ENCODE measurements at places on chromosomes 3 and 15.

GRCh38 chr3:159487304-159487703 lies 501.3 kb upstream of the IL12A start:
- DNase-seq: no peak

GRCh38 chr15:50127255-50127777 lies 8.3 kb upstream of the ATP8B4 start:
- no peak for DNase-seq

- DNase-seq: no peak
Measured at GRCh38 chr15:78004222-78004727, 73.2 kb downstream of the TBC1D2B start.

GRCh38 chr3:97432914-97433313 lies 331.6 kb upstream of the ARL6 start:
- DNase-seq: no peak

DNA sequence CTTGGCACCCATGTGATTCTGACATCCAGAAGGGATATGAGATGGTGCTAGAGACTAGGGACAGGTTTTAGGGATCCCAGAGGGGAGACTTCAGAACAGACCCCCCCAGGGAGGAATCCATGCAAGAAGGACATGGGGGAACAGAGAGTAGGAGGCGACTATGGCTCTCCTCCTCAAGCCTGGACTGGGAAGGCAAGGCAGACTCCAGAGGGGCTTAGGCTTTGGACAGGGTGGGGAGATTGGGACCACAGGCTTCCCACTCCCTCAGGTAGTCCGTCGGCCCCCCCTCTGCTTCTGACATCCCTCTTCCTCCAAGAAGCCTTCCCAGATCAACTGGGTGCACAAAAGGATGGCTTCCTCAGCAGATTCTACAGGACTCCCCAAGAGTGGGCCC lies 3.0 kb upstream of the VIPR1 start:
- DNase-seq: no peak

- DNase-seq: no peak
Measured at GRCh38 chr3:50390508-50391224, 31.3 kb upstream of the TMEM115 start.

DNA sequence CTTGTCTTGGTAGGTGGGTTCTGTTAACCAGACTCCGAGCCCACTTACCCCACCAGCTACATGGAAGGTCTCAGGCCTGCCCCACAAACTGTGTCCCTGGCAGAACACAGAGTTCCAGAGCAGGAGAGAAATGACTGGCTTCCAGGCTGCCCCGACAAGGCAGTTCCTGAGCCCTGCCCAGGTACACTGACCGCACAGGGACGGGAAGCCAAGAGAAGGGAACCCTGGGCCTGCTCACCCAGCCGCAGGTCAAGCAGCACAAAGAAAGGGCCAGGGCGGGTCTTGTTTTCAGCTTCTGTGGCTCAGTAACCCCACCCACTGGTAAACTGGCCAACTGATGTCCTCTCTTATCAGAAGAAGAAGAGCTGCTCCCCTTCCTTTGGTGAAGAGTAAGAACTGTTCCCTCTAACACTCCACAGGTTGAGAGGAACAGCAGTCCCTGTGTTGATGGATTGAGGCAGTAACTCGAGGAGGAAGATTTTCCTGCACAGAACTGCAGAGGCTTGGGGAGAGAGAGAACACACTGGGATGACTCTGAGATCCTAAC lies 68.4 kb downstream of the CRTC3 start:
- DNase-seq: no peak
